ENCODE measurements at places on chromosomes 3 and 15.

DNA sequence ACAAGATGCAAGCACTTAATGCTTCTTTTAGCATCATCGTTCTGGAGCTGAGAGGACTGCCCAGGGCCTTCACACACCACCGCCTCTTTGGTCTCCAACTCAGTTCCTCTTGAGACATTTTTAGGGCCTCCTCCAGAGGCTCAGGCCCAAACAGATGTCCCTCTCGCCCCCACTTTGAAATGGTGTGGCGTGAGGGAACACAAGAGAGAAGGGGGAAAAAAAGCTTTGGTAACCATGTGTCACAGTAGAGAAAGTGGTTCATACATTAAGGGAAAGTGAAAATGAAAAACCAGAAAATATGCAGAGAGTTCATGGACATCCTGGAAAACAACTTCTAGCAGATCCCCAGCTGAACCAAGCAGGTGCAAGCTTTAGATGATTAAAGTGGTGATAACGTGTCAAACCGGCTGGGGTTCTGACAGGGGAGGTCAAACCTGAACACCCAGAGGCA is 33.1 kb upstream of the FOXP1 start:
- no peak for DNase-seq

GRCh38 chr3:105647047-105647446 is 221.8 kb downstream of the CBLB start:
- peak; percentile 71 for DNase-seq

DNA sequence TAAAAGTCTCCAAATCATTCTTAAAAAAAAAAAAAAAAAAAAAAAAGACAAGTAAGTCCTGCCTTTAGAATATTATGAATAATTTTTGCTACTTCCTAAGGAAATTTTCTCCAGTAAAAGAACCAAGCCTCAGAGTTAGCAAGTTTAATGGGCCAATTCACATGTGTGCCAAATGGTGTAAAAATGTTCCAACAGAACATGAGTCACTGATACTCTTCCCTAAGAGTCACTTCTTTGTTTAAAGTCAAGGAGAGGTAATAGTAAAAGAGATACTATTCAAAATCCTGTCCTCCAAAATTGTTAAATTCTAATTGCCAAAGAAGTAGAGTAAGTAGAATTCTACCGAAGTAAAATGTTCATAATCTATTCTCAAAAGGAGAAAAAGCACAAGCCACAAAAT is 17.7 kb upstream of the CPA3 start:
- no peak for DNase-seq

DNA sequence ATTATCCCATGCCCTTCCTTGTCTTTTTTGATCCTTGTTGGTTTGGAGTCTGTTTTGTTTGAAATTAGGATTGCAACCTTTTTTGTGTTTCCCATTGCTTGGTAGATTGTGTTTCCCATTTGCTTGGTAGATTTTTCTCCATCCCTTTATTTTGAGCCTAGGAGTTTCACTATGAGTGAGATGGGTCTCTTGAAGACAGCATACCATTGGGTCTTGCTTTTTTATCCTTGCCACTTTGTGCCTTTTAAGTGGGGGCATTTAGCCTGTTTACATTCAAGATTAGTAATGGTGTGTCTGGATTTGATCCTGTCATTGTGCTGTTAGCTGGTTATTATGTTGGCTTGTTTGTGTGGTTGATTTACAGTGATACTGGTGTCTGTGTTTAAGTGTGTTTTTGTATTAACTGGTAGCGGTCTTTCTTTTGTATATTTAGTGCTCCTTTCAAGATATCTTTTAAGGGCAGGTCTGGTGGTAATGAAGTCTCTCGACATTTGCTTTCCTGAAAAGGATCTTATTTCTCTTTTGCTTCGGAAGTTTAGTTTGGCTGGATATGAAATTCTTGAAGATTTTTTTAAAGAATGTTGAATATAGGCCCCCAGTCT is 70.8 kb downstream of the AKAP13 start:
- no peak for DNase-seq

DNA sequence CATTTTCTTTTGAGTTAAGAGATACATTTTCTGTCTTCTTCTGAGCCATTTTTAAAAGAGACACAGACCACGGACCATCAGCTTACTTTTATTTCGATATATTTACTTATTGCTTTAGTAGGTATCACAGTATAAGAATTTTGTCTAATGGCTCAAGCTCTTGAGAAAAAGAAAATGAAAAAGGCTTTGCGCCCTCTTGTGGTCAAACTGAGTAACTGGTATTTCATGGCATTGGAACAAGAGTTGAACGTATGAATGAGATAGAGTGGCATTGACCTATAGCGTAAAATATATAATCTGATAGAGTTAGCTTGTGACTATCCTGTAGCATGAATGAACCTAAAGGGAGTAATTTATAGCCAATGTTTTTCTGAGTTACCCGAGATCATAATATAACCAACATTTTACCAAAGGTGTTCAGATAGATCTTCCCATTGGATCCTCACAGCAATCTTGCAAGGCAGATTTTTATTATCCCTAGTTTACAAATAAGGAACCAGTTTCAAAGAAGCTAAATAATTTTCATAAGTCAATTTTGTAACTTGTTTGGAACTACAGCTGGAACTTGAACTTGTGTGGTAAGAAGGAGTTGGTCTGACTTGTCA is 154.6 kb downstream of the POLR2M start:
- peak; percentile 54 for DNase-seq

DNA sequence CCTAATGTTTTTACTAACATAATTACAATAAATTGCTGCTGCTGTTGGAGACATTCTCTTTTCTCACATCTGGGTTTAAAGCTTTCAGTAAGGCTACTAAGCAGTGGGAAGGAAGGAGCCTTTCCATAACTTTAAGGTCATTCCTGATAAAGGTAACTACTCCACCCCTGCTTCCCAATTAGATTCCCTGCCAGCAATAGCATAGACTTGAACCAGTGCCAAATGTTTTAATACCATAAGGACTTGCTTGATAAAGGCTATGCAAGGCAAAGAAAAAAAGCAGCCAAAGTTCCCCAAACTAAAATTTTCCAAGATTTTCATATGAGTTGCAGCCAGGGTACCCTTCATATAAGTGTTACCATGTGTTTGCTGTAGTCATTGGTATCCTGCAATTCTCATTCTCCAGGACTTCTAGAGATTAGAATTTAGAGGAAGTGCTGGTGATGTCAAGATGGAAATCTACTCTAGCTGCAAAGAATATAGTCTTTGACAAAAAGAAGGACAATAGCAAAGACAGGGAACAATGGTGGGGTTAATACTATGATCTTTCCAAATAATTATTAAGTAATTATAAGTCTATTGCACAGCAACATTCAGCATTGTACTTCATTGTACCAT is 106.1 kb downstream of the FILIP1L start:
- no peak for DNase-seq

DNA sequence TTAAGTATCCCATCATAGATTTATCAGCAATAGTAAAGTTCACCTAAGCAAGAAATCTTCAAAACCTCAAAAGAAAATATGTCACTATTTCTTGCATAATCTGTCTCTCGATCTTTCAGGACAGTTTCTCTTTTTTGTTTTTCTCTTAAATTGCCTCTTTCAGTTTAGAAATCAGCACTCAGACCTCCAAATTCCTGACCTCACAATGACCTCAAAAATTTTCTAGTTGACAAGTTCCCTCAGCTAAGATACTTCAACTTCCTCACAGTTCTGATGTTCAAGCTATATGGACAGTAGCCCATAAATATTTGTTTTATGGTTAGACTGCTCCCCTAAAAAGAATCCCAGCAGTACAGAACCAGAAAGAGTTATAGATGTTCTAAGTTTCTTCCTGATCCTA is 24.1 kb downstream of the SLC24A5 start:
- no peak for DNase-seq
